Dorsolateral prefrontal cortex (tissue), 122 donors: ENCODE measurements at places on chromosomes 12 and 14.

DNA sequence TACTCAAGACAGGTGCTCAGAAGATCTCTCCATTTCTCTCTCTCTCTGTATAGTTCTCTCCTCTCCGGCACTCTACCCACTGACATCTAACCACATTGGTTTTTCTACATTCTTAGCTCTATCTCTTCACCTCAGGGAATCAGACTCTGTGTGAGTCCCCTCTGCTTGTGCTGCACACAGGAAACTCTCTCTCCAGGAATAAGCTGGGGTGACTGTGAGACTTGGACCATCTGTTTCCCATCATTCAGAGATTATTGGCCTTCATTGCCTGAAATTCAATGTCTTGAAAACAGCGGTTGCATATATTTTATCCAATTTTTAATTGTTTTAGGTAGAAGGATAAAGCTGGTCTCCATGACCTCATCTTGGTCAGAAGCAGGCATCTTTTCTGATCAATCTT is 105.0 kb downstream of the SLC35F4 start:
- DNase-seq = no peak

DNA sequence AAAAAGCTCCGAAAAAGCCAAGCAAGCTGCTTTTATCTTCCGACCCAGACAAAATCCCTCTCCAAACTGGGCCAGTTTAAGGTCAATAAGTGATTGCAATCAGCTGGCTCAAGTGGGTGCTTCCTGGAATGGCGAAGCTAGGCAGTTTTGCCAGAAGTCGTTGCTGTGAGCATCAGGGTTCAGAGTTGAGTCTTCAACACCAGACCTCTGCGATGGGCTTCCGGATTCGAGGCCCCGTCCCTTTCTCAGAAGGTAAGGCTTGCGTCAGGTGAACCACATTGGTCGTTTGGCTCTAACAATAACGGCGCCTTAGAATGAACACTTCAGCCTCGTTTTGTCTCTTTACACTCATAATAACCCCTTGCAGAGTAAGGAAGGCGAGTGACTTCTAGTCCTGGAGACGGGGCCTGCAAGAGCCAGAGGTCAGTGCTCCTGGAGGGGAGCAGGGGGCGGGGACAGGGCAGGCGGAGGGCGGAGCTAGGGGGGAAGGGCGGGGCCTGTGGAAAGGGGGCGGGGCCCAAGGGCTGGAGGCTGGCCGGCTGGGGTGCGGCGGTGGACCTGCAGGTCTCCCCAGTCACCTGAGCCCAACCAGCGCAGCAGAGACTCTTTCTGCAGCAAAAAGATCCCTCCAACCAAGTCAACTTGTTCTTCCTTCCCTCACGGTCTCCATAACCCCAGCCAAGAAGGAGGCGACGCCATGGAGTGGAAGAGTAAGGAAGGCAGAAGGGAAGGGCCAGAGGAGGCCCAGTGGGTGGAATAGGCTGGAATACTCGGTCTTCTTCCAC is 34.0 kb upstream of the NFYB start:
- no peak for DNase-seq

- DNase-seq = no peak
These were observed 22.1 kb downstream of the LGMN start for GRCh38 chr14:92726135-92726932.

GRCh38 chr12:118727979-118728366 is 253.4 kb upstream of the SRRM4 start:
- no peak for DNase-seq

- DNase-seq = no peak
These were observed 63.9 kb downstream of the FUT8 start for GRCh38 chr14:65476273-65476941.

DNA sequence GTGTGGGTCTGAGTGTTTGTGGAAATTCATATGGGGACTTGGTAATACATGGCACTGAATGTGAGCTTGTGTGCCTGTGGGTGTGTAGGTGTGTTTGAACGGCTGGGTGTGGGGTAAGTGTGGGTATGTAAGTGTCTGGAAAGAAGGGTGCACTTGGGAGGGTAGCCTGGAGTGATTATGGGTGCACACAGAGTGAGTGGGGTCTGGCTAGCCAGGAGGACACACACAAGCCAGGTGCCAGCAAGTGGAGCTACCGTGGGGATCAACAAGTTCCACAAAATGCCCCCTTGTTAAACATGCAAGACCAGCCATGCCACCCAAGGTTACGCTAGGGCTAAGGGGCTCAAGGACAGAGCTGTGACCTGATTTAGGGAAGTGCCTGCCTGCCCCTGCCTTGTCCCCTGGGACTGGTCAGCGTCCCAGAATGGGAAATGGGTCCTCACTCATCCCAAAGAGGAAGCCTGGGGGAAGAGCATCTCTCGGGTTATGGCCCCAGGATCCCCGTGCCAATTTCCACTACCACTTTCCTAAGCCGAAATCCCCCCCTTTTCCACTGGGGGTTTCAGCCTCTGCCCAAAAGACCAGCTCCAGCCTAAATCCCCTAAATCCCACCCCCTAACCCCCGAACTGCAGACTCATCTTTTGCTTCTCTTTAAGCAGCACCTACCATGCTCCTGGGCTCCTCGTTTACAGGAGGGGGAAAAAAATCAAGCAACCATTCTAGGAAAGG is 118.6 kb downstream of the DICER1 start:
- no peak for DNase-seq

GRCh38 chr12:68393417-68393816 is 61.3 kb upstream of the MDM1 start:
- no peak for DNase-seq

GRCh38 chr12:132094269-132094891 is 49.7 kb downstream of the DDX51 start:
- DNase-seq = no peak

DNA sequence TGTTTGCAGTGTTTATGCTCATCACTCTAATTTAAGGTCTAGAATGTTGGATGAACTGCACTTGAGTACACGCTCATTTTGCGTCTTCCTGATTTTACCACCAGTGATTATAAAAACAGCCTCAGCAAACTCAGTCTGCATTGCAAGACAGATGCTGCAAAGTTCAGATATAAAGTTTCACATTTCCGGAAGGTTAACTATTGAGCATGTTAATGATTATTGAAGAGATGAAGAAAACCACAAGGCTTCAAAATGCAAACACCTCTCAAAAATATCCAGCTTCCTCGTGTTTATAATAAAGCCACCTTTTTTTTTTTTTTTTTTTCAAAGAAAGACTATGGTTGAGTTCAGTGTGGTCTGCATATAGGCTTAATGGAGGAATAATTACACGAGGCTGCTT is 92.1 kb upstream of the BMP4 start:
- no peak for DNase-seq

GRCh38 chr12:46266382-46266791 is 2.5 kb downstream of the SLC38A1 start:
- DNase-seq = no peak

DNA sequence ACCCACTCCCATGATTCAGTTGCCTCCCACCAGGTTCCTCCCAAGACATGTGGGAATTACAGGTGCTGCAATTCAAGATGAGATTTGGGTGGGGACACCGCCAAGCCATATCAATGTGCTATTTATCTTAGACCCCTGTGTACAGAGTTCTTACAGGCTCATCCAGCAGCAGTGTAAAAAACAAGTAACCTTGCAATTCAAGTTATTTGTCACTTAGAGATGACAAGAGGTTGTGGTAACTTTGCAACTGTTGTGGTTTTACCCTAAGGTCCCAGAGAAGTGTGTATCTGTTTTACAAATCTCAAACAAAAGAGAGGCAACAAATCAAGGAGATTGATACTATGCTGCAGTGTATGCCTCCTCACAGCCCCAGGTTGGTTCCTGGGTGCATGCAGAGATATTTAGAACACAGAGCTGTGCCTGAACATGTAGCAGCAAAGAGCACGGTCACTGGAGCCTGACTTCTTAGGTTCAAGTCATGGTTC is 11.5 kb upstream of the HELB start:
- DNase-seq = no peak

DNA sequence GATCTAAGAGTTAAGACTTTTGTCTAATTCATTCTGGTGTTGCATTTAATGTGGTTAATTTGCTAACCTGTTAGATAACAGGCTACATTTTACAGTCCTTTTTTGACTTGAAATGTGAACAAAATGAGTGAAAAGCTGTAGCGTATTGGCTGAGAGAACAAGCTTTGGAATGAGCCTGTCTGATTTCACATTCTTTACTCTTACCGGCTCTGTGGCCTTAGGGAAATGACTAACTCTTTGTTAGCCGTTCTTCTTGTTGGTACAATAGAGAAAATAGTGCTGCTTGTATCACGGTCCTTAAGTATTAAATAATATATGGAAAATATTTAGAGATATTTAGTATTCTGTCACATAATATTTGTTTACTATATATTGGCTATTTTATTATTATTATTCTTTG is 1.9 kb downstream of the MNAT1 start:
- no peak for DNase-seq

- DNase-seq = no peak
These were observed 54.6 kb upstream of the OAS1 start for GRCh38 chr12:112852127-112852526.

GRCh38 chr12:6771509-6772330 is 600 bp upstream of the LAG3 start:
- no peak for DNase-seq

GRCh38 chr14:92421751-92422150 is 91.8 kb upstream of the RIN3 start:
- no peak for DNase-seq

- no peak for DNase-seq
These were observed 158.3 kb downstream of the ADGRD1 start for GRCh38 chr12:131112021-131112420.

DNA sequence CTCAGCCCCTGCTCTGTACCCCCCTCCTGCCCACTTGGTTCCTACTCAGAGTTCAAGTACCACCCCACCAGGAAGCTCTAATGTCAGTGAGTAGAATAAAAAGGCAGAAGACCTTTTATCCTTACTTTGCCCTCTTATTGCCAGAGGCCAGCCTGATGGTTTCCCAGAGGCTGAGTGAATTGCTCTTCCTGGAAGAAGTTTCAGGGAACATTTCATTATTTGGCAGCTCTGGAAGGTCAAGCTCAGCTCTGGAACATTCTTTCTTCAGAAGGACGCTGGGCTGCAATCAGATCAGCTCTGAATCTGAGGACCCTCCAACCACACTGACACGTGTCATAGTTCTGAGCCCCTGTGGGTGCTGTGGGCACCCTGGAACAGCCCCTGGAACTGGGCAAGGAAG is 188.9 kb downstream of the ETV6 start:
- DNase-seq = no peak

- DNase-seq = no peak
These were observed 248.5 kb upstream of the FBXO33 start for GRCh38 chr14:39680777-39681176.

DNA sequence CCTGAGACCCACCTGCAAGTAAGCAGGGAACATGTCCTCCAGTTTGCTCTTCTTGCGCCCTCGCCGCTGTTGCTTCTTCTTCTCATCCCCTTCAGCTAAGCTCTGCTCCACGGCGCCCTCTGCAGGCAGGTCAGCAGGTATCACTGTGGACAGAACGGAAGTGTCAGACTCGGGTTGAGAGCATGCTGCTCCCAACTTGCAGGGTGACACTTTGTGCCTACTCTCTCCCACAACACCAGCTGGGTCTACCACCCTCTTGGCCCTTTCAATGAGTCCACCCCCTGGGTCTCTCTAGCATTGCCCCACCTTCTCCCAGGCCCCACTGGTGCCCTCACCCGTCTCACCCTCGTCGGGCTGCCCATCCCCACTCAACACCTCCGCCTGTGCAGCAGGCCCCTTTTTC is 16.7 kb downstream of the KMT2D start:
- no peak for DNase-seq
